H9 (cell line): ENCODE measurements at places on chromosomes 4 and X. TPM values are rescaled to one million over a fixed set of nuclear protein-coding genes. Genes with fewer than 3 reads are reported as not detected.

The ARX gene
- 0.24 and 0.42 TPM in 2 replicates for total RNA-seq

The SFRP2 gene
- total RNA-seq: 156 and 161 TPM in 2 replicates

The CCDC110 gene
- total RNA-seq: 2.3 and 3.8 TPM in 2 replicates

The GPRASP2 gene
- total RNA-seq: 13.9 and 14.2 TPM in 2 replicates

The RBM47 gene
- total RNA-seq: 70.3 and 75.9 TPM in 2 replicates

The GNRHR gene
- not detected in 2 replicates for total RNA-seq

The VCX3A gene
- 0.28 and 0.35 TPM in 2 replicates for total RNA-seq

DNA sequence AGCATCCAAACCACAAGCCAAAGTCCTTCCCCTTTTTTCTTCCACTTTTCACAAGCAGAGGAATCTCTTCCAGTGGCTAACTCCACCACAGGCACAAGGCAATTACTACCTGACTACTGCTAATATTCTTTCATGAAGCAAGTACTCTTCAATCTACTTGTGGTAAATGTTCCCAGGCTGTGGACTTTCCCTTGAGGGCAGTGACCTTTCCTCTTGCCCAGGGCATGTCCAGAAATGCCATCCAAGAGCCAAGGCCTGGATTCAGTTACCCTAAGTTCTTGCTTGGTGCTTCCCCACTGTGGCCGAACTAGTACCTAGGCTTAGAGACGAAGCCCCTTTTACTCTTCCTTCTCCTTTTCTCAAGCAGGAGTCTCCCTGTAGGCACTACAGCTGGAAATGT is 400.7 kb downstream of the DCAF12L2 start:
- DNase-seq: no peak

GRCh38 chr4:133694416-133694815 is 507.2 kb downstream of the PABPC4L start:
- DNase-seq: no peak

GRCh38 chr4:6342530-6343293 is 73.1 kb downstream of the WFS1 start:
- no peak for DNase-seq

DNA sequence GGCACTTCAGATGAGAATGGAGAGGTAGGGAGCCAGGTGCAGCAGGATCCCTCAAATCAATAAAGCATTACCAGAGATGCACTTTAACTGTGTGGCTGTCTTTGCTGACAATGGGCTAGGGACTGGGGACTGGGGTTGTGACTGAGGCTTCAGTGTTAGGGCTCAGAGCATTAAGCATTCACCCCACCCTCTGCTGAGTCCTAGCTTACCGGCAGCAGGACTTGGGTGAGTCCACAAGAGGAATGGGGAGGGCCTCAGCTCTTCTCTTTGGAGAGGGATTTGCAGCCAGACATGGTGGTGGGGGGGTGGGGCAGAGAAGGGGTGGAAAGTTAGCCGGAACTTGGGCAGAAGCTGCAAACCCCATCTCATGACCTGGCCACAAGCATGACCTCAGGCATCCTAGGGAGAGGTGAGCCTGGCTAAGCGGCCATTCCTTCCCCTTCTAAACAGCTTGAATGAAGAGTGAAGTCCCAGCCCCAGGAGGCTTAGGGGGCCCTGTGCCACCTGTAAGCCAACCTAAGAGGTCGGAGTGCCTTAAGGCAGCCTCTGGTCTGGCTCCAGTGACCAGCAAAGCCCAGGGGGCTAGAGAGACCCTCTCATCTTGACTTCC is 78.4 kb downstream of the STARD8 start:
- no peak for DNase-seq

GRCh38 chr4:150769248-150769647 is 187.3 kb downstream of the MAB21L2 start:
- DNase-seq: no peak

- DNase-seq: no peak
Observed at GRCh38 chr4:10364194-10364593, 93.0 kb downstream of the ZNF518B start.

GRCh38 chr4:98509721-98510120 is 148.7 kb downstream of the TSPAN5 start:
- DNase-seq: no peak

DNA sequence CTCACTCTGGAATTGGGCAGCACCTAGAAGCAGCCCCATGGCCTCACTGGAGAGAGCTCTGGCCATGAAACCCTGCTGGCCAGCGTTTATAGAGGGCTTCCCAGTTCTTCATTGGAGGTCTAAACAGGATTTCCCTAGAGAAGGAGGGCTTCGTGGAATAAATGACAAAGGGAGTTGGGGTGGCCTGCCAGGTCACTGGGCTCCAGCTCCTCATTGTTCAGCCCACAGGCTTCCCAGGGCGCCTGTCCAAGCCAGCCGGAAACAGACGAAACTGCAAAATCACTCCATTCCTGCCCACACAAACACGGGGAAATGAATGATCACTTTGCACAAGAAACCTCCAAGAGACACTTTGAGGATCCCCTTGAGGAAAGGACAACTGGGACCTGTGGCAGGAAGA is 189.7 kb downstream of the TSPAN5 start:
- no peak for DNase-seq

DNA sequence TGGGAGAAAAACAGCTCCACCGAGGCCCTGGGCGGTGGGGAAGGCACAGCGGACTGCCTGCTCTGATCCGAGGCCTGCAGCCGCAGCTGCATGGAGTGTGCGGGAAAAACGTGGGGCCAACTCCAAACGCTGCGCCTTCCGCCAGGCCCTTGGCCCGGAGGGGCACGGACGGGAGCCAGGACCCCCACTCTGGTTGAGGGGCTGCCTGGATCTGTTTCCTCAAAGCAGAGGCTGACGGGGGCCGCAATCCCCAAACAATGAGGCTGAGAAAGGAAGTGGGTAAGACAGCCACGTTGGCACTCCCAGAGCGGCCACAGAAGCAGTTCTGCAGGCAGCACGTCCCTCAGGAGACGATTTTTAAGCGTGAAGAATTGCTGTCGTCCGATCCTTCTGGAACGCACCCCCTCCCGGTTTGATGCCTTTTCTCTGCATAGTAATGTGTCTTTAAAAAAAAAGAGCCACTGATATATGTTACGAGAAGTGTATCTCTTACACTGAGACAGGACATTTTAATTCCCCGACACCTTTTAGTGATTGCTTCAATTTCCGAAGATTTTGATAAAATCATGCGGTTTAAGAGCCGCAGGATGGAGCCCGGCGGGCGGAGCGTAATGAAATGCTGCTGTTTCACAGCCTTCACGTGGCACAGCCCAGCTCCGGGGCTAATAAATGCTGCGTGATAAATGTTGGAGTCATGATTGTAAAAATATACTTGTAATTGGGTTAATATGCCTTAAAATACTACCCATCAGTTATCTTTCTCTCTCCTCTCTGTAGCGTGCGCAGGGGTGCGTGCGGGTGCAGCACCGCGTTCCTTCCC is 85.7 kb downstream of the FAM53A start:
- DNase-seq: no peak

DNA sequence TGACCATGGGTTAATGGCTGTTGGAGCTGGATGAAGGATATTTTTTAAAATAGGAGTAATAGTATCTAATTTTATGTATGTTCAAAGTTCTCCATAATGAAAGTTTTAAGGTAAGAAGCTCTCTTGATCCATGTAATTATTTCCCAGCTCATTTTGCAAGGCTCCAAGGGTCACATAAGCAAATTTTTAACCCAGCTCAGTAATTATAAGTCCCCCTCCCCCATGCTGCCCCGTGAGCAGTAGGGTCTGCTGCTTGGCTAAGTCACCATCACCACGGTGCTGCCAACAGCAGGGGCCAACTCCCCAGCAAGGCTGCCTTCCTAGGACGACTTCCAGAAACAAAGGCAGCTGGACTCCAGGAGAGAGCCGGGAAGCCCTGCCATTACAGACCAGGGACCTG is 340.0 kb downstream of the FBXW7 start:
- no peak for DNase-seq

DNA sequence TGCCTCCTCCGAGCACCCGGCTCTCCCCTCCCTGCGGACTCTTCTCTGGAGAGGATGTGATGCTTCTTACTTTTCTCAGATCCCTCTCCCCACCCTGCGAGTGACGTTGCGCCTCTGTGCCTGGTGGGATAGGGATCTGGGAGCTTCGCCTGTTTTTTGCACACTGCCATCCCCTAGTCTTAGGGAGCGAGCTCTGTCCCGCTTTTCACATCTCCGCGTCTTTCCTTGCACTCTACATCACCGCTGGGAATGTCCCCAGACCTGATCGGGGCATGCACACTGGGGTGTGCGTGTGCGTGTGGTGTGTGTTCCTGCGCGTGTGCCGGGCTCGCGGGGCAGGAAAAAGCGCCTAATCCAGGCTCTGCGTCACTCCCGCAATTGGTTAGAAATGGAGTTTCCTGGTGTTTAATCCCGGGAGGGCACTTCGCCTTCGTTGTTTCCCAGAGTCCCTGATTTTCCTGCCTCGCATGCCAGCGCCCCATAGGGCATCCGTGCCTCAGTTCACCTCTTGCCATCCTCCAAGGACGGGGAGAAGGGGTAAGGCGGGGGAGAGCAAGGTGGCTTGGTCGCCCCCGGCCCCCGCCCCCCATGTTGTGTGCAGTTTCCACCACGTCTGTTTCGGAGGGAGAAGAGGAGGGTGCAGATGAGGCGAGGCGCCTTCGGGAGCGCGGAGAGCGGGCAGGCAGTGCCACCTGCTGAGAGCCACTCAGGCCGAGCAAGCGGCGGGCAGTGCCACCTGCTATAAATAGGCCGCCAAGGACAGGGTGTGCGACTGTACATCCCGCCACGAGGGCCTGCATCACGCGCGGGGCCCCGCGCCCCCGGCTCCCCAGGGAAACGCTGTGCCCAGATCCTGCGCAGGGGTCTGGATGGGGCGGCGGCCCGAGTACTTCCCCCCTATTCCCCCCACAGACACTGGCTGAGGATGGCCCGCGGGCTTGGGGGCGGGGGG is 759 bp upstream of the TBC1D1 start:
- peak; percentile 49 for DNase-seq

GRCh38 chrX:21875013-21875412 is 19.2 kb downstream of the YY2 start:
- DNase-seq: no peak

GRCh38 chr4:54230484-54231418 is 1.7 kb downstream of the PDGFRA start:
- peak; percentile 64 for DNase-seq

DNA sequence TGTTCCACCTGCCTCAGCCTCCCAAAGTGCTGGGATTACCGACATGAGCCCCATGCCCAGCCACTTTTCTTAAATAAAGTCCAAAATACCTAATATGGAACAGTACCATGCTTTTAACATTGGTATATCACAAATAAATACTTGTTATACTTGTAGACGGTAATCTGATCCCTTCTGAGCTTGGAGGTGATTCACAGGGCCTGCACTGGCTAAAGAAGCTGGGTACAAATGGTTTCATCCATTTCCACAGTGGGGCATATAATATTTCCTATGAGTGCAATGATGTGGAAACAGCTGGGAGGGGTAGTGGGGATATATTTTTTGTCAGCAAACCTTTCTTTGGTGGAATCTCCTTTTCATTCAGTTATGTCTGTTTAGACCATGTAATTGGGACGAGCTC is 35.8 kb downstream of the PLK4 start:
- no peak for DNase-seq
